Glutamatergic neuron (in vitro differentiated cells): ENCODE measurements at places on chromosomes 5 and 9. TPM values are rescaled to one million over a fixed set of nuclear protein-coding genes. Genes with fewer than 3 reads are reported as not detected.

Gene PCDHGA11
- 12.5 TPM for total RNA-seq

Gene CDX1
- not detected for total RNA-seq

Gene SPATA31D4
- not detected for total RNA-seq

DNA sequence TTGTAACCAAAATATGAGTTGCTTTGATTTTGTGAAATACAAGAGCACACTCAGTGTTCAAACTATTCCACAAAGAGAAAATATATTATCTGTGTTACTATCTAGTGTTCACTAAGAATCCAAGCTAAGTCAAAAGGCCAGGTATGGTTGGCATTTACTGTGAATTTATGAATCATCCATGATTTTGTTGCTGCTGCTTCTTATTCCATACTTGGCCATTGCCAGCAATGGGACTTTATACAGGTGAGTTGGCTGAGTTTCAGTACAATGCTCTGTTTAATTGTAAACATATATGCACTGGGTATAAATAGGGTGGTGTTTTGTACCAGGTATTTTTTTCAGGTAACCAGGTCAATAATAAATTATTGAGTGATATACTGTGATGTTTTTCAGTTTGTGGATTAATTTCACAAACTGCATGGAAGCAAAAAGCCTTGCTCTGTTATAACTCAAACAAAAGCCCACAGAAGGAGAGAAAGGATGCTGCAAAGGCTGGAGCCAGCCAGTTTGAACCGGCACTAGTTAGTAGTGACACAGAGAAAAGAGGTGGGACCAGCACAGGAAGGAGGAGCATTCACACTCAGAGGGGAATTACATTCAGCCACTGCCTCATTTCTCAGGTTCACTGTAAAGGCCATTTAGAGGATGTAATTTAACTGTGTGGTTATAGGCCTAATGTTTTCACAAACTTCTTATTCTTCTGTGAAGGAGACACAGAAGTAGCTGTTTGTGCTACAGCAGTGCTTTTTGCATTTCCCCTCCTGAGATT, 381.8 kb downstream of the ADGRV1 start:
- no peaks in the 10 kb centered on the region for H3K36me3 ChIP-seq
- peak; percentile 59 for DNase-seq
- peak overlapping the region; percentile 82 for H3K27ac ChIP-seq
- H3K27me3 ChIP-seq = no peaks in the 10 kb centered on the region
- H3K4me3 ChIP-seq = peak overlapping the region; percentile 58

DNA sequence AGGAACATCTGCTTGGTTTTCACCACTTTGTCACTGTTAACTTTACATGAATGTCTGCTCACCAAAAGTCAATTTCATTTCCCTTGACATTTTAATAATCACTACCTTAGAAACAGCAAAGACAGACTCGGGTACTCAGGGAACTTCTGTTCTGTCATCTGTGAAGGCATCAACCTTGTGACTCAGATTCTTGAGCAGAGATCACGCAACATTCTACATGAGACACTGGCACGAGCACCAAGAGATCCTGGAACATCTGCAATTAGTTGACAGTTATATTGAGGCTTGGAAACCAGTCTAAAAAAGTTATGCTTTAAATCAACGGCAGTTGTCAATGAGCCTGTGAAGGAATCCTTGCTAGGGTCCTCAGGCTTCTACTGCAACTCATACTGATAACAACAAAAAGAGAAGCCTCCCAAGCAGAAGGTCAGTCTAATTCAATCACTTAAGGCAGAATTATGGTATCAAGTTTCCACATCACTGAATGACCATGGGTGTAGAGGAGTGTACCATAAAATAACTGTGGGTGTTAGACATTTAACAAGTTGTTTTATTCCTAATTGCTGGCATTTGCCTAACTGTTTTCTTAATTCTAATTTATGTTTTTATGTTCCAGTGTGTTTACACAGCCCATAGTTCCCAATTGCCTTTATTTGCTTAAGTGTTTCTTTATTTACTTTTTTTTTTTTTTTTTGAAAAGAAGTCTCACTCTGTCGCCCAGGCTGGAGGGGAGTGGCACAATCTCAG, 3.3 kb upstream of the PBX3 start:
- H3K27ac ChIP-seq = no peak overlapping the region
- peaks cover 4% of the 10 kb centered on the region for H3K4me1 ChIP-seq
- H3K27me3 ChIP-seq = peaks cover 7% of the 10 kb centered on the region

DNA sequence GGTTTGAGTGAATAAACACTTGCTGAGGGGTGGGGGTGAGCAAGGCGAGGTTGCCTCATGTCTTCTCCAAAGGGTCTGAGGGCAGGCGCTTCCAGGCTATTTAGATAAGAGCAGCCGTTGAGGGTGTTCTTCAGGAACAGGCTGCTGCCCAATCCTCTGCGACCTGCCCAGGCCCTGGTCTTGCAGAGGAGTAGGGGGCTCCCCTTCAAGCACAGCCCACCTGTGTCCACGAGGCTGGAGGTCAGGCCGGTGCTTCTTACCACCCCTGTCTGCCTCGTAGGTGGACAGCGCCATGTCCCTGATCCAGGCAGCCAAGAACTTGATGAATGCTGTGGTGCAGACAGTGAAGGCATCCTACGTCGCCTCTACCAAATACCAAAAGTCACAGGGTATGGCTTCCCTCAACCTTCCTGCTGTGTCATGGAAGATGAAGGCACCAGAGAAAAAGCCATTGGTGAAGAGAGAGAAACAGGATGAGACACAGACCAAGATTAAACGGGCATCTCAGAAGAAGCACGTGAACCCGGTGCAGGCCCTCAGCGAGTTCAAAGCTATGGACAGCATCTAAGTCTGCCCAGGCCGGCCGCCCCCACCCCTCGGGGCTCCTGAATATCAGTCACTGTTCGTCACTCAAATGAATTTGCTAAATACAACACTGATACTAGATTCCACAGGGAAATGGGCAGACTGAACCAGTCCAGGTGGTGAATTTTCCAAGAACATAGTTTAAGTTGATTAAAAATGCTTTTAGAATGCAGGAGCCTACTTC, 58.6 kb upstream of the LRRTM2 start:
- no peak overlapping the region for H3K27ac ChIP-seq

DNA sequence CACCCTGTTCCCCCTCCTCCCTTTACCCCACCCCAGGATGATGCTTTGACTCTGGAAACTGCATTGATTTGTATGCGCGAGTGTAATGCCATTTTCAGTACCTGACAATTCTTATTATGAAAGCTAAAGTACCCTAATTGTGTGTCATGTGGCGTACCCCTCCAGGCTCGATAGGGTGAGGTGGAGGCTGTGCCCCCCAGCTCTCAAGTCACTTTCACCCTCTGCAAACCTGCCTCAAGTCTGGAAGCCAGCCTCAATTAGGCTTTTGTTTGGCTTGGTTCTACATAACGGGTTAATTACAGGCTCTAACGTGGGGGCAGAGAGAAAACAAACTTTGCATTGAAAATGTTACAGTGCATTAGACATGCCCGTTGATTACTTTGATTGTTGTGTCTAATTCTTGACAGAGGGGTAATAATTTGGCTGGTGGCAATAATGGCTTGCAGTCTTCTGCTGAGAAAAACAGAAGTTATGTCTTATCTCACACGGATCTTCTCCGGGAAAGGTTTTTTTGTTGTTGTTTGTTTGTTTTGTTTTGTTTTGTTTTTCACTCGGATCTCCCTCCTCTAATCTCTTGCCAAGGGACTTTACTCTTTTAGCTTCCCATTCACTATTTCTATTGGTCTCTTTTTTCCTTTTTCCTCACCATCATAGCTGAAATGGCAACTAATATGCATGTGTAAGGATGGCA, 12.6 kb downstream of the ISL1 start:
- no peak for DNase-seq
- H3K27me3 ChIP-seq = peaks cover 28% of the 10 kb centered on the region
- no peak overlapping the region for H3K27ac ChIP-seq
- peaks cover 22% of the 10 kb centered on the region for H3K36me3 ChIP-seq
- H3K4me1 ChIP-seq = peaks cover 59% of the 10 kb centered on the region
- peak overlapping the region; percentile 51 for H3K4me3 ChIP-seq

- no peaks in the 10 kb centered on the region for H3K4me1 ChIP-seq
- H3K36me3 ChIP-seq = peaks cover 19% of the 10 kb centered on the region
- peak within 1 kb of the TSS; percentile 9 for H3K4me3 ChIP-seq
- peak; percentile 33 for DNase-seq
Measured at GRCh38 chr5:141172381-141173204, at the start of gene PCDHB7. PCDHB7 (plus strand) TSS chr5:141172644; CDS start chr5:141172836, 192 bp downstream.

GRCh38 chr9:109349421-109349846, 28.6 kb upstream of the EPB41L4B start:
- no peaks in the 10 kb centered on the region for H3K4me1 ChIP-seq
- peaks cover 2% of the 10 kb centered on the region for H3K27me3 ChIP-seq
- DNase-seq = no peak
- H3K36me3 ChIP-seq = no peaks in the 10 kb centered on the region
- H3K4me3 ChIP-seq = no peak overlapping the region

- DNase-seq = no peak
- H3K36me3 ChIP-seq = no peaks in the 10 kb centered on the region
- H3K27ac ChIP-seq = no peak overlapping the region
- H3K27me3 ChIP-seq = no peaks in the 10 kb centered on the region
- H3K4me3 ChIP-seq = no peak overlapping the region
Measured at GRCh38 chr9:8872802-8873201, 1073.2 kb upstream of the DMAC1 start.

- no peak for DNase-seq
- no peaks in the 10 kb centered on the region for H3K27me3 ChIP-seq
- H3K27ac ChIP-seq = no peak overlapping the region
- no peaks in the 10 kb centered on the region for H3K36me3 ChIP-seq
- H3K4me1 ChIP-seq = peaks cover 9% of the 10 kb centered on the region
Measured at GRCh38 chr9:6896562-6896961, 138.8 kb downstream of the KDM4C start.

DNA sequence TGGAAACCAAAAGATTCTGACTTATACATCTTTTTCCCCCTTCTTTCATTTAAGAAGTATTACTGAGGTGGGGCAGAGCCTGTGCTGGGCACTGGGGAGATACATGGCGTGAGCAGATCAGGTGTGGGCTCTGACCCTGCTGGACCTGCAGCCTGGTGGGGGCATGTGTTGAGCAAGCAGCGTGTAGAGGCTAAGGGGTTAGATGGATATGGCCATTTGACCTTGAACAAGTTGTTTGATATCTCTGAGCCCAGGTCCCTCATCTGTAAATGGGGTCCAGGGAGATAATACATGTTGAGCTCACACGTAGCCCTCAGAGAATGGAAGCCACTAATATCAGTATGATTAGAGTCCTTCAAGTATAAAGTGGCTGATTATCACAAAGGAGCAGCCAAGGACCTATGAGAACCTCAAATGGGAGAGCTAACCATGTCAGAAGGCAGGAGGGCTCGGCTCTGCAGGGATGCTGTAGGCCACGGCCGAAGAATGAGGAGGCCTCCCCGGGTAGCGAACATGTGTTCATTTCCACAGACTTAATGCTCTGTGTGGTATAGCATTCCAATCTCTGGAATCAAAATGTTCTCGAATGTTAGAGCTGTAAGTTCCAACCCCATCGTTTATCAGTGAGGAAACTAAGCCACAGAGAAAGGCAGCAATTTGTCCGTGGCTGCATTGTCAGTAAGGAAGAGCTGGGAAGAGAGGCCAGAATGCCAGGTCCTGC, 15.4 kb upstream of the ANGPTL2 start:
- H3K36me3 ChIP-seq = peaks cover 4% of the 10 kb centered on the region
- no peak overlapping the region for H3K4me3 ChIP-seq
- no peak for DNase-seq
- H3K4me1 ChIP-seq = peaks cover 33% of the 10 kb centered on the region
- no peak overlapping the region for H3K27ac ChIP-seq

- H3K4me1 ChIP-seq = no peaks in the 10 kb centered on the region
- DNase-seq = no peak
- no peaks in the 10 kb centered on the region for H3K27me3 ChIP-seq
- no peak overlapping the region for H3K4me3 ChIP-seq
Measured at GRCh38 chr9:3576328-3576727, 50.5 kb upstream of the RFX3 start.

DNA sequence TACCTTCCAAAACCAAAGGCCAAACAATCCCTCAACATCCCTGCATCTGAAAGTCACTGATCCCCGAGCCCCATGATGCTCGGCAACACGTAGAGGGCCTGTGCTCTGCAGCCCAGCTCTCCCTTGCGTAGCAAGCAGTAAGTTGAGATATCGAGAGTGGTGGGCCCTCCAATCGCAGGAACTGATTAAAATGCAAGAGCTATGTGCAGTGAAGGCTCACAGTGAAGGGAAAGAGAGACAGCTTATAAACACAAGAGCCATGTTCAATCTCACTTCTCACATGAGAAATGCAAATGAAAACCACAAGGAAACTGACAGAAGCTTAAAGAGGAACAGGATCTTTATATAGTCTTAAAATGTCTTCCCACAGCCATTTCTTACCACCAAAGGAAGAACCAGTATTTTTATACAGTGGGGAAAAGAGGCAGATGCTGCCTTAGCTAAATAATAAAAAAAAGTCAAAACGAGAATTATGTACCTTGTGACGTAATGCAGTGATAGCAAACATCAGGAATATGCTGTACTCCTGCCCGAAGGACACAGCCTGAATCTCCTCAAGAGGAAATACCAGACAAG, 24.6 kb downstream of the TTF1 start:
- H3K36me3 ChIP-seq = no peaks in the 10 kb centered on the region
- H3K4me3 ChIP-seq = no peak overlapping the region
- DNase-seq = no peak
- no peaks in the 10 kb centered on the region for H3K4me1 ChIP-seq

- peaks cover 29% of the 10 kb centered on the region for H3K27me3 ChIP-seq
- peaks cover 4% of the 10 kb centered on the region for H3K4me1 ChIP-seq
- peak; percentile 33 for DNase-seq
Measured at GRCh38 chr9:126612326-126612812, 1.4 kb upstream of the LMX1B start.

DNA sequence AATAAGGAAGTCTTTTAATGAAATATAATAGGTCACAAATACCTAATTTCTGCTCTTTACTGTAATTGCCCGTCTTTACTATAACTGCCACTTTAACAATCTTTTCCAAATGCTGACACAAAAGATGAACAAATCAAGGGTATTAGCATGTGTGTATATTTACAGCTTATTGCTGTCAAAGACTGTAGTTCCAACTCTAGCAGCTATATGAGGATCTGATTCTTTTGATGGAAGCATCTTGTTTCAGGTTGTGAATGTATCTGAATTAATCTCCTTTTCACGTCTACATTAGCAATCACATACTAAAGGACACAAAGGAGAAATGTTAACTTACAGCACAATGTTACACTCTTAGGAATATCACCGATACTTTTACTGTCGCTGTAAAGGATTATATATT, 27.9 kb downstream of the RFX3 start:
- DNase-seq = no peak
- no peaks in the 10 kb centered on the region for H3K27me3 ChIP-seq
- H3K4me1 ChIP-seq = peaks cover 21% of the 10 kb centered on the region
- H3K4me3 ChIP-seq = no peak overlapping the region

DNA sequence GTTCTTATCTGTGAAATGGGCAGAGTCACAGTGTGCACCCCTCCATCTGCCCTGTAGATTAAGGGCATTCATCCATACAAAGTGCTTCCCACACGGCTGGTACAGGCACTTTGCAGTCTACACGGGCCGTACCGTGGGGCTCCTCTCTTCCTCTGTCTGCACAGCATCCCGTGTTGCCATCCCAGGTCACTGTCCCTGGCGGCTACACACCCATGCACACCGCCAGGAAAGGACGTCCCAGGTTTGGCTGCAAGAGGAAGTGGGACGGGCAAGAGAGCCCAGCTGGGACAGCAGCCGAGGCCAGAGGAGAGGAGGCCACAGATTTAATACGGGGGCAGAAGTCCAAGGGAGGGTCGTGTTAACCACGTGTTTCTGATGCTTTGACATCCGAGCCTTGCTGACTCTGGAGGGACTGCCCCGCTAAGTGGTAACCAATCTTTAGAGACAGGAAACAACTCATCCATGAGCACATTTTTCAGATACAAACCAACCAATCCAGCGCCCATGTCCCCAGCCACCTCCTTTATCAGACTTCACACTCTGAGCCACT, 120.0 kb downstream of the ZNF354C start:
- no peak overlapping the region for H3K27ac ChIP-seq
- H3K27me3 ChIP-seq = peaks cover 12% of the 10 kb centered on the region
- no peak for DNase-seq

- peaks cover 3% of the 10 kb centered on the region for H3K4me1 ChIP-seq
- H3K4me3 ChIP-seq = no peak overlapping the region
- no peak overlapping the region for H3K27ac ChIP-seq
Measured at GRCh38 chr5:149702934-149703646, 27.0 kb upstream of the PPARGC1B start.
